ENCODE measurements at places on chromosomes 7 and 10. TPM values are rescaled to one million over a fixed set of nuclear protein-coding genes. Genes with fewer than 3 reads are reported as not detected.

PDK4 gene
- not detected for total RNA-seq

HECW1 gene
- total RNA-seq, result not detected

CNTNAP2 gene
- not detected for total RNA-seq

WEE2 gene
- not detected for total RNA-seq

NCF1 gene
- total RNA-seq, result 0.78 TPM

PSAP gene
- total RNA-seq, result 109 TPM

CYP17A1 gene
- not detected for total RNA-seq

DDX56 gene
- total RNA-seq, result 98.5 TPM

AKR1E2 gene
- total RNA-seq, result 9.8 TPM

CYP2C19 gene
- total RNA-seq, result not detected

AKR1C8 gene
- total RNA-seq, result not detected

TET1 gene
- total RNA-seq, result 0.71 TPM

BAIAP2L1 gene
- 3.0 TPM for total RNA-seq

ZP3 gene
- total RNA-seq, result 7.0 TPM

GPC2 gene
- total RNA-seq, result 5.3 TPM

ANXA8L1 gene
- total RNA-seq, result not detected

SLC29A4 gene
- total RNA-seq, result 1.0 TPM

EVX1 gene
- not detected for total RNA-seq

TMEM236 gene
- total RNA-seq, result 0.05 TPM

LIPK gene
- not detected for total RNA-seq

BTBD16 gene
- total RNA-seq, result not detected

ORC5 gene
- total RNA-seq, result 25.1 TPM

FXYD4 gene
- not detected for total RNA-seq

ATOH7 gene
- not detected for total RNA-seq

NYAP1 gene
- total RNA-seq, result 0.56 TPM

FFAR4 gene
- total RNA-seq, result not detected

INA gene
- total RNA-seq, result 0.35 TPM

COL17A1 gene
- not detected for total RNA-seq

STEAP1B gene
- total RNA-seq, result not detected

LIPF gene
- not detected for total RNA-seq

LRRD1 gene
- total RNA-seq, result not detected

PDGFA gene
- 5.3 TPM for total RNA-seq

FOXK1 gene
- 30.0 TPM for total RNA-seq

MCM10 gene
- 86.0 TPM for total RNA-seq

SLC13A1 gene
- not detected for total RNA-seq

GIMAP7 gene
- 36.9 TPM for total RNA-seq

ARHGAP22 gene
- total RNA-seq, result 0.27 TPM

PTPN20 gene
- total RNA-seq, result 2.0 TPM

PITX3 gene
- total RNA-seq, result 0.66 TPM

RPS24 gene
- 2,145 TPM for total RNA-seq

TRIM50 gene
- total RNA-seq, result not detected

FEZF1 gene
- total RNA-seq, result not detected

UBE3C gene
- total RNA-seq, result 53.9 TPM

Measured in activated CD4-positive, alpha-beta T cell treated with anti-CD3 and anti-CD28 coated beads for 36 hours (primary cell).